Brain pericyte (primary cell): ENCODE measurements at places on chromosomes 13 and 19.

DNA sequence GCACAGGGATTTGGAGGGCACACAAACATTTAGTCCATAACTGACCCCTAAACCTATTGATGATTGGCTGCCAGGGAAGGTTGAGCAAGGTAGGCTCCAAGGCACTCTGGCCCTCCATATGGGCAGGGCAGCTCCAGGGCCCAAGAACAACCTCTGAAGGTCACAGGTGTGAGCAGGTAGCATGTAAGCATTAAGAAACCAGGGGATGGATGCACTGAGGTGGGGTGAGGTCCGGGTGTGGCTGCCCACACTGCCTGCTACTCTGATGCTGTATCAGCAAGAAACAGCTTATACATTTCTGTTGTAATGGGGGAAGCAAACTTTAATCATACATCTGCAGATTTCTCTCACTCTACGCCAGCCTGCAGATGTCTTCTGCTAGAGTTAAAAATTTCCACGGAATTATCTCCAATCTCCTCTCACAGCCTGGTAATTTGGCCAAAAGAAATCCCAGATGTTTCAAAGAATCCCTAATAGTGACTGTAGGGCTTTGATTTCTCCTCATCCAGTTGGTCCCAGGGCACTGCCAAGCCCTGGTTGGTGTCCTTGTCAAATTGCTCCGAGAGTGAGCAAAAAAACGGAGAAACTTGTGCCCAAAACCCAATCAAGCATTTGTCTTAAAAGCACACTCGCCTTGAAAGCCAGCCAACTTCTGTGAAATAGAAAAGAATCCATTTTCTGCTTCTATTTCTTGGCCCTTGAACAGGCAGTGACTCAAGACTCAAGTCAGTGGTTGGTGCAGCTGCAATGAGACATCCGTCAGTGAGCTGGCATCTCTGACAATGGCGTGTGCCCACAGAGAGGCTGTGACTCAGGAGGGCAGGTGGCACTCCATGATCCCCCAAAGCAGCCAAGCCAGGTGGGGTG lies 72.5 kb upstream of the MRI1 start:
- no peak for DNase-seq

GRCh38 chr13:27147530-27148170 lies 24.0 kb downstream of the USP12 start:
- no peak for DNase-seq

- DNase-seq, result no peak
Measured at GRCh38 chr13:23518231-23518630, 52.0 kb upstream of the TNFRSF19 start.

GRCh38 chr19:48685583-48685982 lies 10.2 kb upstream of the FUT2 start:
- DNase-seq, result no peak

- no peak for DNase-seq
Measured at GRCh38 chr19:6260912-6261650, 18.7 kb downstream of the MLLT1 start.
